ENCODE measurements at places on chromosomes 7 and 10.

GRCh38 chr10:110317866-110318850, 13.4 kb upstream of the SMNDC1 start:
- DNase-seq = no peak

- DNase-seq = no peak
Observed at GRCh38 chr10:93334901-93335327, 147.2 kb downstream of the MYOF start.

- no peak for DNase-seq
Observed at GRCh38 chr10:75127471-75127870, 16.0 kb downstream of the SAMD8 start.

- no peak for DNase-seq
Observed at GRCh38 chr7:78777829-78778228, 675.6 kb downstream of the MAGI2 start.

DNA sequence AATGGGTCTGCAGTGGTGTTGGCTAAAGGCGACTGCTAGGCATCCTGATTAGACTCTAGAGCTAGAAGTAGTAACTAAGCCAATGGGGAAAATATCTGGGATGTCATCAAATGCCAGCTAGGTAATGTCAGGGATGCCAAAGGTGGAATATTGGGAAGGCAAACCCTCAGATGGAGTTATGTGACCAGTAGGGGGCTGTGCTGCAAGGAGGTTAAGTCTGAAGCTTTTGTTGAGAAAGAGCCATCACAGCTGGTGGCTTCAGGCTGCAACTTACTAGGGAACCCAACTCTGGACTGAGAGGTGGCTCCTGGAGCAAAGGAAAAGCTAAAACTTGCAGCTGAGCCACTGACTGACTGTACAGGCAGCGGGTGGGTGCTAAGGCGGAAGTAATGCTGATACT, 576.9 kb upstream of the GHITM start:
- DNase-seq = no peak

- DNase-seq = no peak
Observed at GRCh38 chr7:90853205-90853604, 257.1 kb downstream of the CDK14 start.

DNA sequence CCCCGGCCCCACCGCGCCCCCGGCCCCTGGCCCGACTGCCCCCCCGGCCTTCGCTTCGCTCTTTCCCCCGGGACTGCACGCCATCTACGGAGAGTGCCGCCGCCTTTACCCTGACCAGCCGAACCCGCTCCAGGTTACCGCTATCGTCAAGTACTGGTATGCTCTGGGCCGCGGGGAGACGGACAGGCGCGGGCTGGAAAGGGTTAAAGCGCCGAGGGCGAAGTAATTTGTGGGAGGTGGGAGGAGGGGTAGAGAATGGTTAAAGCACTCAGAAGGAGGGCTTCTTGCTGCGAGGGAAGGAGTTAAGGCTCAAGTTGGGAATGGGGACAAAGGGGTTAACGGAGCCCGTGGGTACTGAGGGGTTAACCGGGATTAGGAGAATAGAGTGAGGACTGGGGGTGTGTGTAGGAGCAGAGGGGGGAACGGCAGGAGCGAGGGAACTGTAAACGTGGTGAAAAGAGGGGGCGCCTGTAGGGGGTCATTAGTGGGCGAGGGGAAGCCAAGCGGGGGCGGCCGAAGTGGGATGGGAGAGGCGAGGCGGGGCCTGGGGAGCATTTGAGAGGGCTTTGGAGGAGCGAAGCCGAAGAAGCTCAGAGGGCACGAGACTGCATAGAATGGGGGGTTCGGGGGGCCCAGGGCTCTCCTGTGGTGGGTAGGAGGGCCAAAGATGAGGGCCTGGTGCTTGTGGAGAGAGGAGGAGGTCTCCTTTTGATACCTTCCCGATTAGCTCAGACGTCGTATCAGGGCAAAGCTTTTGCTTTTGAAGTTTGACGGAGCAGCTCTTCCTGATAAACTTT, 605 bp downstream of the SUFU start:
- no peak for DNase-seq

DNA sequence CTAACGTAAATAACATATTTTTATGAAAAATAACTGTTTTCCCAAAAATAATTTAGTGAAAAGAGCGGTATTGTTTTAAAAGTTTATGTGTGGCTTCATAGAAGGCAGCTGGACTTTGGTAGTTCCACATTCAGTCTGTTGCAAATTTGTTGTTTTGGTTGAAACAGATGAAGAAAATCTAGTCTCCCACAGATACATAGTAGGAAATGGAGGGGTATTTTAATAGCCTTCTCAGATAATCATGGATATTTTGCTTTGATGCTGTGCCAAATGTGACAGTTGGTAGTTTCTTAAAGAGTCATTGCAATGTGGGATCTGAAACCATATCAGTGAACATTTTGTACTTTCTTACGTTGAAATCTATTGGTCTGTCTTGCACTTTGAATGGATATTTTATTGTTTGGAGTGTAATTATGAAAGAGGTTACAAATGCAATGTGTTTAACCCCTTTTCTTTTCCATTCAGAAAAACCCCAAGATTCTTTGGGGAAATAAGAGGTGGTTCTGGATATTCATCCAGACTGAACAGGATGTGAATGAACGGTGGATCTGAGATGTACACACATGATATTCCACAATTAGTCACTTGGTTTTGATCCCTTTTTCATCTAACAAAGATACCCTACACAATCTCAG, 10.4 kb downstream of the ZNF365 start:
- no peak for DNase-seq

DNA sequence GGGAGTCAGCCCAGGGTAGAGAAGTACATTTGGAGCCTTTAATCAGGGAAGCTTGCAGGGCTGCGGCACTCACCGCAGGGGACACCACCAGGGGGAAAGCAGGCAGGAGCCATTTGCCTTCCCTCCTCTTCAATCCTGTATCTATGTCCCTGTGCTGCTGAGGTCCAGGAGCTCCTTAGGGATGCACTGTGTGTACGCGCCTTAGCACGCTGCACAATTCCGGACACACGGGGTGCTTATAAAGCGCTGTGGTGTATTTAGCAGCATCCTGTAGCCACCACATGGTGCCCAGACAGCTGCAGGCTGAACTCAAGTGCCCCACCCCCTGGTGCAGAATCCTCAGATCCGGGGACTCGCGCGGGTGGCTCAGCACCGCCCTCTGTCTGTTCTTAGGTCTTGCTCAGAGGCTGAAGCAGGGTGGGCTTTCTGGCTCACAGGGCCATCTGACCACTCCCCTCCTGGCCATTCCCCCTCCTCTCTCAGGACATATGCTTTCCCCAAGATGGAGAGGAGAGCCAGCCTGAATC, 421.4 kb downstream of the SDK1 start:
- DNase-seq = no peak

DNA sequence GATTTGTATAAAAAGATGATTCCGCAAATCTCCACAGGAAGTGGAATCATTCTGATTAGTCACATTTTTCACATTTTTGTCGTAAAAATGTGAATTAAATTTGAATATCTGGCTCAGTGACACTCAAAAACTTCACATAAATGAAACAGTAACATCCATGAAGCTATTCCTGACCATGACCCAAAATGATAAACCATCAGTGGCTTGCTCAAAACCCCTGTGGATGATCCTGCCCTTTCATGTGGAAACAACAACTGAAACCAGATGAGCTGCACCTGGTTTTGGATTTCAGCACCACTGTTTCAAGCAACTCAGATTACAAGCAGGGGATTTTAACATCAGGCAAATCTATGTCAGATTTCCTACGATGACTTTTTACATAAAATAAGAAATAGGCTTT, 80.3 kb downstream of the AMPH start:
- no peak for DNase-seq

DNA sequence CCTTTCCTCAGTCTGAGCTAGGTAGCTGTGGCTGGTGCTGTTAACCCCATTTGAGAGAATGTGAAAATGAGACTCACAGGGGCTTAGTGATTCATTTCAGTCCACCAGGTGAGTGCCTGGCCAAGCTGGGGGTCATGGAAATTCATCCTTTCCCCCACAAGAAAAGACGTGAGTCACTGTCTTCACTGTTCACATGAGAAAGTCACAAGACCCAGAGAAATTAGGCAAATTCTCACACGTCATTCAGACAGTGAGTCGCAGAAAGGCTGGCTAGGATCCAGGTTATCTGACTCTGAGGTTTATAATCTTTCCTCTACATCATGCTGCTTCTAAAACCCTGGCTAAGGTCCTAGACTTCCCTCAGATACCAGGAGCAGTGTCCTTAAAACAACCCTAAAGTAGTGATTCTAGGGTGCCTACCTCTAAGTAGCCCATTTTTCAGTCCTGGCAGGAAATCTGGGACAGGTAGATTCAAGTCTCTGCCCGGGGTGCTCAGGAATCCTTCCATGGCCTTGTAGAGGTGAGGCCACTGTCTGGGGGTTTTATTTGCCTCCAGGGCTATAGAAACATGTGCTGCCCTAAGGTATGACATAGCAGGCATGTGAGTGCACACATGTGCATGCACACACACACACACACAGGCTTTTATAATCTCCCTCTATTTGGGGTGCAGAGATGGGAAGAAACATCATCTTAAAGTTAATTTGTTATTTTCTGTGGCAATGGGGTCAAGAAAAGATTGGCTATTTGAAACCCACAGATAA, 427.9 kb upstream of the CELF2 start:
- DNase-seq = peak; percentile 72

- DNase-seq = no peak
Observed at GRCh38 chr7:150356265-150356897, 12.2 kb upstream of the REPIN1 start.

DNA sequence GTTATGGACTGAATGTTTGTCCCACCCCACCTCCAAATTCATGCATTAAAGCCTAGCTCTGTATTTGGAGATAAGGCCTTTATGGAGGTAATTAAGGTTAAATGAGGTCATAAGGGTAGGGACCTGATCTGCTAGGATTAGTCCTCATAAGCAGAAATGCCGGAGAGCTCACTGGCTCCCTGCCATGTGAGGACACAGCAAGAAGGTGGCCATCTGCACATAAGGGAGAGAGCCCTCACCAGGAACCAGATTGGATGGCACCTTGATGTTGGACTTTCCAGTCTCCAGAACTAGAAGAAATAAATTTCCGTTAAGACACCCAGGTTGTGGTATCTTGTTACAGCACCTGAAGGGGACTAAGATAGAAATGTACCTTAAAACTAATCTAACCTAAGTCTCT, 816.1 kb upstream of the C7orf33 start:
- no peak for DNase-seq

GRCh38 chr10:2899246-2899951, 167.9 kb upstream of the PFKP start:
- DNase-seq = no peak

GRCh38 chr10:53013201-53013810, 240.7 kb upstream of the MBL2 start:
- no peak for DNase-seq

DNA sequence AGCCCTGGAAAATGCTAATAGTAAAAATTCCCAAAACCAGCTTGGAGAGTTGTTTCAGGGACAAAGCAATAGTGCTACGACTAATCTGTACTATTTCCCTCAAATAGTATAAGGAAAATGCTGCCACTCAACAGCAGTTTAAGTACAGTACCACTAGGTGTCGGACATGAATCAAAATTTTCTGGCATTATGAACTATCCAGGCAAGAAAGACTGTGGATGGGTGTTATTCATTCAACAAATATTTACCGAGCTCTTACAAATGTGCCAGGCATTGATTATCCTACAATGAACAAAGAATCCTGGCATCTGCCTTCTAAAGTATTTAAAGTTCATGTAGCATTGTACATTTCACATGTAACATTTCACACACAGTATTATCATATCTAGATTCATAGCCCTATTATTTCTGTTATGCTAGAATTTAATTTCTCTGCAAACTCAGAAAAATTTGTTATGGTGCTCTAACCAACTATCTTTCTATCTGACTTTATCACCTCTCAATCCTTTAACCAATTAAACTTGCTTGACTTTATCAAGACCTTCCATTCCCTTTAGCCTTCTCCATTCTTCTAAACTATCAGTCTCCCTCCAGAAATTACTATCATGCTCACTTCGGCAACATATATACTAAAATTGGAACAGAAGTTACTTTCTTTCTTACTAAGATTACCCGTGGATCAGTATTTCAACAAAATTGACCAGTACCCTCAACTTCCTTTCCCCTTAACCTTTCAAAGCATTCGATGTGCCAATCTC, 80.6 kb downstream of the ARHGAP21 start:
- DNase-seq = peak; percentile 61

GRCh38 chr7:24894429-24895221, 85.4 kb downstream of the OSBPL3 start:
- no peak for DNase-seq

GRCh38 chr7:30617359-30617758, 22.7 kb downstream of the GARS1 start:
- DNase-seq = no peak

- DNase-seq = no peak
Observed at GRCh38 chr10:82150123-82150900, 275.3 kb downstream of the NRG3 start.

DNA sequence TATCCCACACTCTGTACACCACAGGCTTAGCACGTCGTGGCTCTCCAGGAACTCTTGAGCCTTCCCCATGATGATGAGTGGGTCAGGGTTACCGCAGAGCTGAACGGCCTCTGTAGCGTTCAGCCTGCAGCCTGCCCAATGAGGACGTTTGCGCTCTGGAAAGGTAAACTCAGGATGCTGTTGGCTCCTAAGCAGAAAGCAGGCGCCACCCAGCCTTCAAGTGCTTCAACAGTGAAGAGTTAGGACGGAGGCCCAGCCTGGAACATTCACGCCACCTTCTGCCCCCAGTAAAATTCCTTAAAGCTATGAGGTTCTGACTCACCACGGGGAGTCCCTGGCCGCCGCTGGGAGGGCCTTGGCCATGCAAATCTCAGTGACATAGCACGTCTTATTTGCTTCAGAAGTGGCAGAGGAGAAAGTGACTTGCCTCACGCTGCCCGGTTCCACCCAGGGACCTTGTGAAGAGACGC, 161.5 kb upstream of the SH2B2 start:
- DNase-seq = peak; percentile 53

- DNase-seq = no peak
Observed at GRCh38 chr10:130941886-130942285, 369.6 kb downstream of the TCERG1L start.

DNA sequence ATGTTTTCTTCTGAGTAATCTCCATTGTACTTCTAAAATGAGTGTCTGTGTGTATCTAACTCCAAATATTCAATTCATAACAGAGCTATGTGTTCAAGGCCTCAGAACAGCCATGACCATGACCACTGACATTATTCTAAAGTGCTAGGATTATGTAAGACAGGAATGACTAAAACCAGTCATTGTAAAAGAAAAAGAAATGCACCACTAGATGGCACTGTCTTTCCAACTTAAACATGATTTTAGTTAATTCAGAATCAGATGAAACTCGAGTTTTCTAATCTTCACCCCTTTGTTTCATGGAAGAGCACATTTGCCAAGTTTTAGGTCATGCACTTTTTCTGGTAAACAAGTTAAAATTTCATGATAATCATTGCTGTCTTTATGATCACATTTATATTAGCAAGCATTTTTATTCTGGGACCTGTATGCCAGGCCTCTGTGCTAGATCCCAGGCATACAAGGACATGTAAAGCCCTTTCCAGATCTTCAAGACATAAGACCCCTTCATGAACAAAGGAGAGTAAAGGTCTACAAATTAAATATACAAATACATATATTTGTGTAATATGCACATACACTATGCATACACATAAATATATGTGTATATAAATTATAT, 26.1 kb upstream of the RSU1 start:
- peak; percentile 52 for DNase-seq

- no peak for DNase-seq
Observed at GRCh38 chr7:73397521-73398281, 35.9 kb upstream of the FZD9 start.

Measured in AG04450 (cell line).